ENCODE measurements at places on chromosomes 16 and 17.

DNA sequence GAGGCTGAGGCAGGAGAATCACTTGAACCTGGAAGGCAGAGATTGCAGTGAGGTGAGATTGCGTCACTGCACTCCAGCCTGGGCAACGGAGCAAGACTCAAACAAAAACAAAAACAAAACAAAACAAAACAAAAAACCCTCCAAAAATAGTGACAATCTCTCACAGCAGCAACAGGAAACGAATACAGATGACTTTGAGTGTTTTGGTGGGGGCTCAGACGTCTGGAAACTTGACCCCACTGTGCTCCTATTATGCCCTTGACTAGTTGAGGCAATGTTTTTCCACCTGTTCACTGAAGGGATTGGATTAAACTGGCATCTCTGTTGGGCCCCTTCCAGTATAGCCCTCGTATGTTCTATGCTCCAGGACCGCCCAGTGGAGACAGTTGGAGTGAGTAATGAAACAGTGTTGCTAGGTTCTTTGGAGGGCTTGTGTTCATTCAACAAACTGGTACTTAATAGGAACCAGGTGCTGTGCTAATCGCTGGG lies 167.0 kb downstream of the UTP18 start:
- peak; percentile 13 for DNase-seq

DNA sequence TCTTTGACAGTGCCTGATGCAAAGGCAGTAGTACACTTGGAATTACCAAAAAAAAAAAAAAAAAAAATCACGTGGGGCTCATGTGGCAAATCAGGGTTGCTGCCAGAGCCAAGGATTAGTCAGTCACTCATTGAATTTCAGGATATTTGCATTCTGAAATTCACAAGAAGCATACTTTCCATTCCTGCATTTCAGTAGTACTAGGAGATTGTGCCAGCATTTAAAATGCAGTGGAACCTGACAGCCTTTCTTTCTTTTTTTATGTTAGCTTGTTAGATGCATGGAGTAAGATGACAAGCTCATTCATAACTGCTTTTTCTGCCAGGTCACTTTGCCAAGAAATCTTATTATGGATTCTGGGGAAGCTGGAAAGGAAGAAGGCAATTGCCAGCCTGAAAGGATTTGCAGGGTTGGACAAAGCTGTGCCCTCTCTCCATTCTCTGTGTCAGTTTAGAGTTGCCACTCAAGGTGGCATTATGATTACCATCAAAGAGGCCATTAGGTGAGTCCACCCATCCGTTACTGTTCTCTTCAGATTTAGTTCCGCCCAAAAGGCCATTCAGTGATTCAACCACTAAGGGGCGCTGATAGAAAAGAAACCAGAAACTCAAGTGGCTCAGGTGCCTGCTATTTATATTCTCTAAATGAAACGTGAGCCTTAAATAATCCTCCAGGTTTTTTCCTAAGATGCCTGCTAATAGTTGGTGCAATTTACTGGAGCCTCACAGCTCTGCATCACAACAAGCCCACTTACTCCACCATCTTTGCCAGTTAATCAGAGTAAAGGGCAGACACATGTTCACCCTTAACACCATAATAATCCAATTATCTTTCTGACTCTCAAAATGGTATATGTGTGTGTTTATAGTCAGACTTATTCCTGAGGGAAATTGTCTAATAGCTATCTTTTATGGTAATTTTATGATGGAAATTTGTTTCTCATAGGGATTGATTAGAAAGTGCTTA lies 59.0 kb downstream of the TANGO6 start:
- DNase-seq, result peak; percentile 27

DNA sequence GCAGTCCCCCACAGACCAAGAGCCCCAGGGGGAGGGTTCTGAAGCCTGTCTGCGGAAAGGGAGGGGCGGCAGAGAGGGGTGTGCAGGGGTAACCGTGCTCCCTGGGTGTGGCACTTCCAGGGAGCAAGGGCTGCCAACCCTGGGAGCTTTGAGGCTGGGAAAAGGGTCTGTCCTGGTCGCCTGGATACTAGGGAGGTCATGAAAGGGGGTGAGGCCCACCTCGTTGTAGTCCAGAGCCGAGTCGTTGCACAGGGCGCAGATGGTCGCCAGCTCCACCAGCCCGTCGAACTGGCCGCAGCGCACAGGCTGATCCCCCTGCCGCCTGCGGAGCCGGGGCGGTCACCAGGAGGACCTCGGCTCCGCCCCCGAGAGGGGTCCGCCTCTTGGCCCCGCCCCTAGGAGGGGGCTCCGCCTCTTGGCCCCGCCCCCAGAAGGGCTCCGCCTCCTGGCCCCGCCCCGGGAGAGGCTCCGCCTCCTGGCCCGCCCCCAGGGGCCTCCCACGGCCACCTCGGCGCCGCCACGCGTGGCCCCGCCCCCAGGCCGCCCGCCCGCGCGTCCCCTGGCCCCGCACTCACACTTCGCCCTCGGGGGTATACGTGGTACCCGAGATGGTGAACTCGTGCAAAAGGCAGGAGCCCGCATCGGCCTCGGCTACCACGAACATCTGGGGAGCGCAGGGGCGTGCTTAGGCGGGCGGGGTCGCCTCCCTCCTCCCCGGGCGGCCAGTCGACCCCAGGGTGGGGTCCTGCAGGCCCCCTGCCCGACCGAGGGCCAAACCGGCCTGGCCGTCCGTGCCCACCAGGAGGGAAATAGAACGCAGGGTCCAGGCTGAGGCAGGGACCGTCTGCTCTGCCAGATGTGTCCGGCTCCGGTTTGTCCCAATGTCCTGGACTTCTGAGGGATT lies 19.5 kb downstream of the ATP2A3 start:
- DNase-seq, result peak; percentile 59

DNA sequence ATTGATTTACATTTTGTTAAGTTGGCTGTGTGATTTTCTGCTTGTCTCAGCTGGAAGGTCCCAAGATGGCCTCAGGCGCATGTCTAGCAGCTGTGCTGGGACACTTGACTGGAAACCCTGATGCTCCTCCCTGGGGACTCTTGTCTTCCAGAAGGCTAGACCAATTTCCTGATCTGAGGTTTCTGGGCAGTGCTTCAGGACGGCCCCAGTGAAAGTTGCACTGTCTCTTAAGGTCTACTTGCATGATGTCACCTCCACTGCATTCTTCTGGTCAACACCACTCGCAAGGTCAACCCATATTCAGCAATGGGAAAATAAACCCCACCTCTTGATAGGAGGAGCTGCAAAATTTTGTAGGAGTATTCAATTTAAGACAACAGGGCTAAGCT lies 116.0 kb downstream of the SALL1 start:
- no peak for DNase-seq

- no peak for DNase-seq
Observed at GRCh38 chr16:54115558-54115957, 171.0 kb downstream of the IRX3 start.

- no peak for DNase-seq
Observed at GRCh38 chr17:18102640-18103039, 5.9 kb upstream of the MYO15A start.

- DNase-seq, result no peak
Observed at GRCh38 chr17:61555127-61555566, 35.9 kb downstream of the NACA2 start.

DNA sequence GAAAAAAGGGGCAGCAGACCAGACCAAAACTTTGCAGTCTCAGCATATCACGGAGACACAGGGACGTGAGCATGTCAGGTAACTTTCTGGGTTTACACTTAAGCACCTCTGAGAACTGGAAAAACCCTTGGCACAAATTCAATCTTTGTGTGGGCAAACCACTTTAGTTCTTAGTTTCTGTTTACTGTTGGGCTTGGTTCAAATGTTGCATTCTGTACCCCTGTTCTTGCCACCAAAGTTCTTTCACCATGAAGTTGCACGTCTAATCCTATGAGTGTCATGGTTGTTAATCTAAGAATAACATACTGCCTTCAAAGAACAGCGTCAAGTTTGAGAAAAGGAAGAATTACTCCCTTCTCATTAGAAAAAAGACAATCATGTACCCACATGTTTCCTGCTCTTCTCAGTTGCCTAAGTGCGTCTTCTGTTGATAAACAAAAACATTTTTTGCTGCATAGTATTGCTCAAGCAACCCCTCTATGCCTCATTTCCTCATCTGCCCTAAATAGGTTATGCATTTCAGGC lies 11.6 kb downstream of the KRT33A start:
- no peak for DNase-seq

DNA sequence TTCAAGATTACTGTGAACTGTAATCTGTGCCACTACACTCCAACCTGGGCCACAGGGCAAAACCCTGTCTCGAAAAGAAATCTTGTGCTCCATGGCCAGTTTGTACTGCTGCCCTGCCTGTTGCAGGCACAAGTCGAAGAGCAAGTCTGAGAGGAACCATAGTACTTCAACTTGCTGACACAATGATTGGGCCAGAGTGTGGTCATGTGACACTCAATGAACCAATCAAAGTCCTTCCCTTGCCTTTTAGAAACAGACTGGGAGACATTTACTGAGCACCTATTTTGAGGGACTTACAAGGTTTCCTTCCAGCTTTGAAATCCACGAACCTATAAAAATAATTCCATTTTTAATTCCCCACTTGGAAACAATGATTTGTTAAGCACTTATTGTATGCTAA lies 39.8 kb upstream of the TMC5 start:
- DNase-seq, result no peak

DNA sequence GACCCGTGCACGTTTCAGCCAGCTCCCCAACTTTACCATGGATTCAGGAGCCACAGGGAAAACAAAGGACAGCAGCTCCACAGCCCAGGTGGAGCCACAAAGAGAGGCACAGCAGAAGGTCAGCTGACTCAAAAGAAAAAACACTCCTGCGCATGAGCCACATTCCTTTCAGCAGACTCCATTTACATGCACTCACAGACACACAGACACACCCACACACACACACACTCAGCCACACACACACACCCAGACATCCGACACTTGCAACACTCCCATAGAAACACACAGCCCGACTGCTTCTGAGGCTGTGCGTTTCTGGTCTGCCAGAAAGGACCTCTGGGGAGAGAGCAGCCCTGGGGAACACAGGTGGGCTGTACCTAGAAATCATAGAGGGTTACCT lies 2335.5 kb downstream of the TP53TG3F start:
- no peak for DNase-seq

- no peak for DNase-seq
Observed at GRCh38 chr16:25340973-25341372, 83.3 kb upstream of the ZKSCAN2 start.

DNA sequence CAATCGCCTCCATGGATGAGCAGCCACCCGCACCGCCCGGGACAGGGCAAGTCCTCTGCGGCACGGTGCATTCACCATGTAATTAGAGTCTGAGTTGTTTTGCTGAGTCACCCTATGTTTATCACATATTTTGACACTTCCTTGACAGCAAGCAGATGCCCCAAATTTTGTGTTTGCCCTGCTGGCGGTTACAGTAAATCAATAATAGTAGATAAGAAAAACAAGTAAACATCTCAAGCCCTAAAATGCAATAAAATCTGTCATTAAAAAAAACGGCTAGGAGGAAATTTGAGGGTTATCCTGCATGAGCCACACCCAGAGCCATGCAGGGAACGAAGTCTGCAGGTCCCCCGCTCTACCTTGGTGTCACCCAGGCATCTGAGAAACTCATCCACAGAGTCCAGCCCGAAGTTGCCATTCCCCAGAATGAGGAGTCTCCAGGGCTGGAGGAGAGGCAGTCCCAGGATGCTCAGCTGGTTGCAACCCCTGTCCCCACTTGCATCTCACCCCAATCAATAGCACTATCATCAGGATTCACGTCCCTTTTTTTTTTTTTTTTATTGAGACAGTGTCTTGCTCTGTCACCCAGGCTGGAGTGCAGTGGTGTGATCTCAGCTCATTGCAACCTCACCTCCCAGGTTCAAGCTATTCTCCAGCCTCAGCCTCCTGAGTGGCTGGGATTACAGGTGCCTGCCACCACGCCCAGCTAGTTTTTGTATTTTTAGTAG lies 16.5 kb upstream of the ST6GALNAC1 start:
- DNase-seq, result no peak

DNA sequence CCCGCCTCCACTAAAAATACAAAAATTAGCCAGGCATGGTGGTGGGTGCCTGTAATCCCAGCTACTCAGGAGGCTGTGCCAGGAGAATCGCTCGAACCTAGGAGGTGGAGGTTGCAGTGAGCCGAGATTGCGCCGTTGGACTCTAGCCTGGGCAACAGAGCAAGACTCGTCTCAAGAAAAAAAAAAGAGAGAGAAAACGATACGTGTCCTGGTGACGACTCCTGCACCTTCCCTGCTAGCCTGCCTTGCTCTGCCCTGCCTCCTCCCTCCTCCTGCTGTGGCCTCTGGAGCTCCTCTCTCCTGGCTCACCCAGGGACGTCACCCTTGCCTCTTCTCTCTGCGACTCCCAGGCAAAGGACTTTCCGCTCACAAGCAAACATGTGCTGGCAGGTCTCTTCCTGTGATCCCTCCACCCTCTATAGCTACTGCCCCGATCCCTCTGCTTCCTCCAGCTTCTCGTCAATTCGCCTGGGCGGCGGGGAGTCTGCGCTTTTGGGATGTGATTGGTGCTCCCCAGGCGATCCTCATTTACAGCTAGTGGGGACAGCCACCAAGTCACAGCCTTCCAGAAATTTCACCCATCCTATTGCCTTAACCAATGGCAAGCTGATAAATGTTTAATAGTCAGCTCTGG lies 25.5 kb upstream of the CBX4 start:
- DNase-seq, result no peak

- no peak for DNase-seq
Observed at GRCh38 chr17:3271072-3271848, 26.9 kb downstream of the OR3A1 start.

GRCh38 chr17:50221266-50221863 lies 19.9 kb upstream of the COL1A1 start:
- no peak for DNase-seq

- no peak for DNase-seq
Observed at GRCh38 chr17:57560319-57560705, 184.8 kb downstream of the CCDC182 start.

GRCh38 chr16:18816286-18816685 lies 14.9 kb upstream of the ARL6IP1 start:
- DNase-seq, result no peak

DNA sequence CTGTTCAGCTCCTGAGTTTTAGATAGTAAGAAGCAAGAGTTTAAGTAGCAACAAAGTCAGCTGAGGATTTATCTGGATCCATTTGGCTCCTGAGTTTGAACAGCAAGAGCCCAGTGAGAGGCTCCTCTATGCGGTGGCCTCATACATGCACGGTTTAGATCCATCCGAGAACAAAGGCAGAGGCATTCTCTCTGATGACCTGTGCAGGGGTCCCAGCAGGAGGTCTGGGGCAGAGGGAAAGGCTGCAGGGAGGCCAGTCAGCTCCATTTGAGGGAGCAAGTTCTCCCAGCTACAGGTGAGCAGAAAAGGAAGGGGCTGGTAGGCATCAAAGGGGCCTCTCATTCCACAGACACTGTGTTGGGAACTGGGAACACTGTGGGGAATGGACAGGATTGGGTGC lies 16.5 kb downstream of the PITPNM3 start:
- DNase-seq, result no peak

GRCh38 chr16:83187405-83187804 lies 560.6 kb downstream of the CDH13 start:
- DNase-seq, result peak; percentile 38

GRCh38 chr16:51237207-51237606 lies 86.1 kb upstream of the SALL1 start:
- DNase-seq, result no peak

DNA sequence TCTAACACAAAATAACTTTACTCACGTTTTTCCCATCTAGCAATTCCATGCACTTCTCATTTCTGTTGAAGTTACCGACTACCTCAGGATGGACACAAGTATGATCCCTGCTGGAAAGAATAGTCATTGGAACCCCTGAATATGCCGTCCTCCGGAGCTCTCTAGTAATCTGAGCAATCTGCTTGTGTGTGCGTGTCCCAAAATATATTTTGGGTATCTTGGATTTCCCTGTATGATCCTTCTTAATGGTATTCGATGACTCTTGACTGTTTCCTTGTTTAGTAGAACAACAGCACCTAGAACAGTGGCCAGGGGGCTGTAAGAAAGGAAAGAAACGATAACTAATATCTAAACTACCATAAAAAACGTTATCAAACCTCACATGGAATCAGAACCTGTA lies 54.9 kb downstream of the BRIP1 start:
- no peak for DNase-seq
